ENCODE measurements at places on chromosomes 3 and 15. TPM values are rescaled to one million over a fixed set of nuclear protein-coding genes. Genes with fewer than 3 reads are reported as not detected.

Gene REC114
- total RNA-seq, result not detected

Gene FBXO40
- not detected for total RNA-seq

Gene PLSCR5
- not detected for total RNA-seq

Gene GUCA1C
- not detected for total RNA-seq

Gene ZMYND10
- total RNA-seq, result 0.54 TPM

Gene PLS1
- total RNA-seq, result 7.2 TPM

GRCh38 chr15:38259134-38259533 is 6.5 kb downstream of the SPRED1 start:
- no peak for DNase-seq

- DNase-seq, result no peak
Measured at GRCh38 chr15:37940876-37941275, 6.4 kb downstream of the TMCO5A start.

GRCh38 chr3:94114666-94115065 is 51.8 kb downstream of the NSUN3 start:
- DNase-seq, result no peak

DNA sequence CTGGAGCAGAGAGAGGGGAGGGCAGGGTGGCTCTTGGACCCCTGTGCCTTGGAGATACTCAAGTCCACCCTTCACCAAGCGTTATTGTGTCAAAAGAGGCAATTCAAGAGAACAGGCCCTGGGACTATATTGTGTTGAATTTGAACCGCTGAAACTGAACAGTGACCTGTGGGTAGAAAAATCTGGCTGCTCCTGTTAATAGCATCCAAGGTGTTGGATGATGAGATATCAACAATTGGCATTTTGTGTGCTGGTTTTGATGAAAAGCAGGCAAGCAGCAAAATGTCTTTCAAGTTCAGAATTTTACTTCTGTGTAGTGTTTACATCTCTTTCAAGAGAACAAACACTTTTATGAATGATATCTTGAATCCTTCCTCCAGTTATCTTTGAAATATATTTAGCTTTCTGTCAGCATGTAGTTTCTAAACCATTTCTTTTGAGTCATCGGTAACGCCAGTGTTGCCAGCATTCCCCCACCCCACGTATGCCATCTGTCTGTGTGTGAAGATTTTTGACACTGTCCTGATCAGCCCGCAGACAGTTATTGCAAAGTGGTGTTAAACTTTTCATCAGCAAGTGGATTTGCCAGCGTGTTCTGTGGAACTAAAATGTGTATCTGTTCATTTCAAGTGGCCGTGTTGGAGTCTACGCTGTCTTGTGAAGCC is 34.8 kb downstream of the PDHB start:
- no peak for DNase-seq

- no peak for DNase-seq
Measured at GRCh38 chr15:85615930-85616329, 178.8 kb downstream of the KLHL25 start.

GRCh38 chr3:149274220-149274619 is 52.6 kb upstream of the CP start:
- DNase-seq, result no peak

DNA sequence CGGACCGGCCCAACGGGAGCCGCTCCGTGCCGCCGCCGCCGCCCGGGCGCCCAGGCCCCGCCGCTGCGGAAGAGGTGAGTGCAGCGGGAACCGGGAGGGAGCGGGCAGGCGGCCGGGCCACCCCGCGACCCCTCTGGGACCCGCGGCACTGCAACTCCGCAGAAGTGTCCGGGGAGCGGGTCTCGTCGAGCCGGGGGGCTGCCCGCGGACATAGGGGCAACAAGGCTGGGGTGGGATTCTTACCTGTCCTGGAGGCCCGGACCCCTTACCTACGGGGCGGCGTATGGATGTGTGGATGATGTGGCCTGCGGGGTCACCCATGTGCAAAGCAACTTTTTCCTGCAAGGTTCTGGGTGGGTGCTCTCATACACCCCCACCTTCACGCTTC is 361 bp downstream of the SEMA3F start:
- DNase-seq, result no peak

- peak; percentile 34 for DNase-seq
Measured at GRCh38 chr3:195241592-195242355, 29.2 kb downstream of the XXYLT1 start.

DNA sequence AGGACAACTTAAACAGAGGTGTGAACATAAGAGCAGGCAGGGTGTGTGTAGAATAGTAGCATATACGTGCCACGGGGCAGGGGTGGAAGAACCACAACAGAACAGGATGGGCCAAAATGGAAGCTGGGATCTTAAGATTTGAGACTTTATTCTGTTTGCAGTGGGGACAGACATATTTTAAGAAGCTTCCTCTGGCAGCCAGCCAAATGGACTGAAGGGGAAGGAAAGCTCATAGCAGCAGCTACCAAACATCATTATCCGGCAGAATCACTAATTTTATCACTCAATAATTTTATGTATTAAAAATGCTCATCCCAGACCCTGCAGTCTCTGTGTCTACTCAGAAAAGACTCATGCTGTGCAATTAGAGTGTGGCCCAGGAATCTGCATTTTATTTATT is 130.9 kb upstream of the CTDSPL start:
- DNase-seq, result no peak

GRCh38 chr3:107897471-107898061 is 193.3 kb downstream of the CD47 start:
- no peak for DNase-seq
